ENCODE measurements at places on chromosomes 16 and 17. TPM values are rescaled to one million over a fixed set of nuclear protein-coding genes. Genes with fewer than 3 reads are reported as not detected.

GRCh38 chr17:81460856-81461460 is 51.6 kb downstream of the ACTG1 start:
- no peak for DNase-seq
- peaks cover 12% of the 10 kb centered on the region for H3K4me1 ChIP-seq
- no peak overlapping the region for H3K4me3 ChIP-seq
- H3K27ac ChIP-seq: peak overlapping the region; percentile 59

- H3K4me1 ChIP-seq: peaks cover 78% of the 10 kb centered on the region
- H3K4me3 ChIP-seq: no peak overlapping the region
- H3K27ac ChIP-seq: peak overlapping the region; percentile 72
- no peaks in the 10 kb centered on the region for H3K27me3 ChIP-seq
- H3K36me3 ChIP-seq: no peaks in the 10 kb centered on the region
- peak; percentile 77 for DNase-seq
Observed at GRCh38 chr16:85370881-85371651, 242.1 kb upstream of the GSE1 start.

DNA sequence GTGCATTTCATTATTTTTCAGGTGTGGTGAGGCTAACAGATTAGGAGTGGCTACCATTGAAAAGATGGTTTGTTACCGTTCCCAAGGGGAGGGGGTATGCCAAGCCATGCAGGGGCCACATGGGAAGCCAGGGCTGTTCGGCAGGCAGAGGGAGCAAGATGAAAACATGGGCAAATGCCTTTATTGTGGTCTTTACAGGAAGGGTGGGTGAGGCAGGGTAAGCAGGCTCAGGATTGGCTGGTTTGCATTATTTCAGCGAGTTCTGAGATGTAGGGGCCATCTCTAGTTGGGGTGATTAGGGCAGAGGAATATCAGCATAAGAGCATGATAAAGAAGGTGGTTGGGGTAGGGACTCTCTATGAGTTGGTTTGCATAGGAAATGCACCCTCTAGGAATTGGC is 117.6 kb downstream of the CCT6B start:
- H3K4me1 ChIP-seq: no peaks in the 10 kb centered on the region
- H3K4me3 ChIP-seq: no peak overlapping the region
- H3K36me3 ChIP-seq: no peaks in the 10 kb centered on the region
- H3K27ac ChIP-seq: no peak overlapping the region
- DNase-seq: no peak

Gene KCNAB3
- 0.12 TPM for total RNA-seq

GRCh38 chr16:51390877-51391276 is 239.8 kb upstream of the SALL1 start:
- H3K27me3 ChIP-seq: peaks cover 3% of the 10 kb centered on the region
- no peaks in the 10 kb centered on the region for H3K36me3 ChIP-seq
- no peak overlapping the region for H3K4me3 ChIP-seq
- no peaks in the 10 kb centered on the region for H3K4me1 ChIP-seq
- H3K27ac ChIP-seq: no peak overlapping the region
- no peak for DNase-seq

GRCh38 chr17:33040461-33040860 is 48.8 kb downstream of the SPACA3 start:
- H3K27me3 ChIP-seq: no peaks in the 10 kb centered on the region
- H3K36me3 ChIP-seq: no peaks in the 10 kb centered on the region
- H3K27ac ChIP-seq: no peak overlapping the region
- no peak for DNase-seq
- H3K4me3 ChIP-seq: no peak overlapping the region

GRCh38 chr16:79286646-79287423 is 313.7 kb downstream of the MAF start:
- H3K36me3 ChIP-seq: no peaks in the 10 kb centered on the region
- H3K27me3 ChIP-seq: no peaks in the 10 kb centered on the region
- H3K27ac ChIP-seq: no peak overlapping the region
- DNase-seq: peak; percentile 36

Gene GSDMA
- 0.14 TPM for total RNA-seq

Gene CETP
- 3.3 TPM for total RNA-seq

Gene GCGR
- total RNA-seq: not detected

GRCh38 chr16:3070608-3071111 is 5.2 kb downstream of the IL32 start:
- no peak for DNase-seq
- H3K27ac ChIP-seq: no peak overlapping the region
- peaks cover 1% of the 10 kb centered on the region for H3K4me1 ChIP-seq
- no peak overlapping the region for H3K4me3 ChIP-seq

Gene SLC47A1
- total RNA-seq: 126 TPM

GRCh38 chr16:1942047-1942809 is 771 bp downstream of the MSRB1 start:
- no peaks in the 10 kb centered on the region for H3K36me3 ChIP-seq
- H3K27ac ChIP-seq: no peak overlapping the region
- peaks cover 7% of the 10 kb centered on the region for H3K4me1 ChIP-seq
- no peaks in the 10 kb centered on the region for H3K27me3 ChIP-seq

DNA sequence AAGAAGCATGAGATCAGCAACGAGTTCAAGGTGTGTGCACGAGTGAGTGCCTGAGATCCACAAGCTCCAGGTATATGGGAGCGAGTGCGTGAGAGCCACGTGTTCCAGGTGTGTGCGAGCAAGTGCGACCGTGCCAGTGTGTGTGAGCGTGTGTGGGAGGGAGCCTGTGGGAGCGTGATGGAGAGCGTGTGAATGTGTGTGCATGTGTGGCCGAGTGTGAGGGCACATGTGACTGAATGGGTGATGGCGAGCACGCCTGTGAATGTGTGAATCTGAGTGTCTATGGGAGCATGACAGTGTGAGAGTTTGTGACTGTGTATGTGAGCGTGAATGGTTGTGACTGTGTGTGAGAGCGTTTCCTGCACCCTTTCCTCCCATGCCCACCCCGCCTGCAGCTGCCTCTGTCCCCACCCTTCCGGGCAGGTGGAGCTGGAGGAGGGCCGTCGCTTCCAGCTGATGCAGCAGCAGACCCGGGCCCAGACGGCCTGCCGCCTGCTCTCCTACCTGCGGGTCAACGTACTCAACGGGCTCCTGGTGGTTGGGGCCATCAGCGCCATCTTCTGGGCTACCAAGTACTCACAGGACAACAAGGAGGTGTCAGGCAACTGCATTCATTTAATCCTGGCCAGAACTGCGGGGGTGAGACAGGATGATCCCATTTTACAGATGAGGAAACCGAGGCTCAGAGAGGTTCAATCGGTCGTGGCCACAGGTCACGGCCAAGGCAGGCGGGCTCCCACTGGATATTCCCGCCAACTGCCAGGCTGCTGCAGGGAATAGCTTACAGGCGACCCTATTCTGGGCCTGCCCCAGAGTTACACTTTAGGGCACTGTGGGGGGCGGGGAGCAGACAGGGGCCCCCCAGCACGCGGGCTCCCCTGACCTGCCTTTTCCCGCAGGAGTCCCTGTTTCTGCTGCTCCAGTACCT is 3.7 kb downstream of the TMC8 start:
- no peak overlapping the region for H3K27ac ChIP-seq
- H3K36me3 ChIP-seq: no peaks in the 10 kb centered on the region
- H3K4me1 ChIP-seq: peaks cover 12% of the 10 kb centered on the region
- DNase-seq: no peak

Gene TP53TG3B
- total RNA-seq: not detected

Gene PERCC1
- total RNA-seq: 0.69 TPM

- no peaks in the 10 kb centered on the region for H3K36me3 ChIP-seq
- no peak for DNase-seq
- no peaks in the 10 kb centered on the region for H3K27me3 ChIP-seq
Observed at GRCh38 chr16:78490847-78491246, 391.4 kb downstream of the WWOX start.

Gene ARSG
- total RNA-seq: 7.3 TPM

DNA sequence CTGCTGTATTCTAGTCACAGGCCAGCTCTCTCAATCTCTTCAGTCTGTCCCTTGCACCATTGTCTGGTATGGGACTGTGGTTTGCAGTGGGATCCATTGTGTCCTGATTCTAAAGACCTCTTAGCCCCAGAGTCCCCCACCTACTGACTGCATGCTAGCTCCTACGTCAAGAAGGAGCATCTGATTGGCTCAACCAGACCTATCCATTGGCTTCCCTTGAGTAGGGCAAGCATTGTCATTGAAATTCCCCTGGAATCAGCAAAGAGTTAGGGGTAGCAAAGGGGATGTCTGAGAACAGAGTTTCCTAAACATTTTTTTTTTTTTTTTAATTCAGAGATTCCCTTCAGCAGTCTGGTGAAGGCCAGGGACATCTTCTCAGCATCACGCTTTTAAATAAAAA is 175.3 kb upstream of the MPHOSPH6 start:
- H3K4me1 ChIP-seq: no peaks in the 10 kb centered on the region
- no peak overlapping the region for H3K27ac ChIP-seq
- DNase-seq: no peak

- H3K27ac ChIP-seq: peak within 1 kb of the TSS; percentile 34
- peak; percentile 80 for DNase-seq
- H3K36me3 ChIP-seq: peaks cover 4% of the 10 kb centered on the region
- H3K27me3 ChIP-seq: no peaks in the 10 kb centered on the region
- peaks cover 15% of the 10 kb centered on the region for H3K4me1 ChIP-seq
- peak within 1 kb of the TSS; percentile 45 for H3K4me3 ChIP-seq
Observed at GRCh38 chr16:1414532-1415260, at the start of gene UNKL. UNKL (minus strand) TSS chr16:1414704; CDS start chr16:1414691, 13 bp downstream.

Gene C17orf78
- total RNA-seq: not detected

Gene NPLOC4
- total RNA-seq: 62.3 TPM

Gene RND2
- 2.0 TPM for total RNA-seq

DNA sequence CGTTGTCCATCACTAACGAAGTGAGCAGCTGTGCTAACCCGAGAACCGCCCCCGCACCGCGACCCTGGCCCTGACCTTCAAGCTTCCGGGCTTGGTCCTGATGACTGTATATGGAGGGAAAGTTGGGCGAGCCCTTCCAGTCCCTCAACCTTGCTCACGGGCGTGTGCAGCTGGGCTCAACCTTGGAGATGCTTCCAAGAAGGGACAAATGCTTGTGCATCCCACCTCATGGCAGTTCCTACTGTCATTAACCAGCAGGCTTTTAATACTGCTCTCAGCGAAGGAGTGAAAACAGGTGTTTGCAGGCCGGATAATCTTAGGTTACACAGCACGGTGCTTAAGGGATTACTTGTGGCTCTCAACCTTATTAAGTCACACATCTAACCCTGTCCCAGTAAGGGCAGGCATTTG is 33.5 kb downstream of the SRL start:
- peak; percentile 44 for DNase-seq
- H3K4me3 ChIP-seq: no peak overlapping the region
- peaks cover 7% of the 10 kb centered on the region for H3K4me1 ChIP-seq
- H3K36me3 ChIP-seq: no peaks in the 10 kb centered on the region

Gene CCDC200
- total RNA-seq: not detected

Gene BRICD5
- 0.36 TPM for total RNA-seq

GRCh38 chr17:74424657-74425056 is 7.2 kb upstream of the GPRC5C start:
- no peak overlapping the region for H3K27ac ChIP-seq
- H3K4me3 ChIP-seq: no peak overlapping the region
- no peaks in the 10 kb centered on the region for H3K27me3 ChIP-seq
- H3K36me3 ChIP-seq: no peaks in the 10 kb centered on the region

Gene KRTAP9-1
- total RNA-seq: not detected

- peaks cover 88% of the 10 kb centered on the region for H3K4me1 ChIP-seq
- H3K36me3 ChIP-seq: no peaks in the 10 kb centered on the region
- peak overlapping the region; percentile 75 for H3K27ac ChIP-seq
- H3K4me3 ChIP-seq: no peak overlapping the region
- DNase-seq: no peak
- H3K27me3 ChIP-seq: no peaks in the 10 kb centered on the region
Observed at GRCh38 chr17:40333781-40334448, 24.9 kb downstream of the RARA start.

GRCh38 chr17:71976011-71976649 is 144.7 kb upstream of the SOX9 start:
- H3K4me3 ChIP-seq: no peak overlapping the region
- peak; percentile 69 for DNase-seq
- H3K36me3 ChIP-seq: no peaks in the 10 kb centered on the region
- H3K4me1 ChIP-seq: no peaks in the 10 kb centered on the region
- H3K27me3 ChIP-seq: no peaks in the 10 kb centered on the region
- no peak overlapping the region for H3K27ac ChIP-seq

Gene KRTAP1-5
- total RNA-seq: not detected
